ENCODE measurements at places on chromosomes 3 and 15. TPM values are rescaled to one million over a fixed set of nuclear protein-coding genes. Genes with fewer than 3 reads are reported as not detected.

The HRG gene
- total RNA-seq = not detected

The DNAH12 gene
- not detected for total RNA-seq

The IQCF5 gene
- total RNA-seq = not detected

The CCR2 gene
- total RNA-seq = 21.0 TPM

The CYP1A2 gene
- not detected for total RNA-seq

The COL8A1 gene
- 0.08 TPM for total RNA-seq

The SEMA5B gene
- total RNA-seq = not detected

The SLC30A4 gene
- 2.1 TPM for total RNA-seq

The SH2D7 gene
- total RNA-seq = not detected

The TRPM1 gene
- total RNA-seq = not detected

The PYGO1 gene
- total RNA-seq = not detected

The CDHR4 gene
- not detected for total RNA-seq

The HYAL3 gene
- 8.0 TPM for total RNA-seq

The IL17RD gene
- not detected for total RNA-seq

The PLSCR2 gene
- not detected for total RNA-seq

The LINS1 gene
- 64.1 TPM for total RNA-seq

The ZPLD1 gene
- not detected for total RNA-seq

The SMC4 gene
- 163 TPM for total RNA-seq

The CFAP100 gene
- total RNA-seq = not detected

The ZDHHC23 gene
- 1.8 TPM for total RNA-seq

The TEX55 gene
- not detected for total RNA-seq

The RPL4 gene
- total RNA-seq = 3,069 TPM

The RBP2 gene
- total RNA-seq = not detected

The P3H2 gene
- not detected for total RNA-seq

The TP63 gene
- total RNA-seq = 0.51 TPM

The NR2E3 gene
- not detected for total RNA-seq

The SERPINI2 gene
- not detected for total RNA-seq

The EAF2 gene
- total RNA-seq = 18.8 TPM

The TNFSF10 gene
- total RNA-seq = 123 TPM

The GOLGA8H gene
- total RNA-seq = not detected

The KCTD6 gene
- total RNA-seq = 7.0 TPM

The GOLGA8M gene
- 1.5 TPM for total RNA-seq

The PRSS50 gene
- total RNA-seq = not detected

The ABHD17C gene
- 4.7 TPM for total RNA-seq

The WDR93 gene
- total RNA-seq = not detected

The CCR9 gene
- total RNA-seq = not detected

The FOXL2NB gene
- not detected for total RNA-seq

The SYNPR gene
- total RNA-seq = not detected

The ARL6IP5 gene
- total RNA-seq = 156 TPM

The PLCB2 gene
- total RNA-seq = 88.5 TPM

The ARHGEF26 gene
- not detected for total RNA-seq

The SOX14 gene
- not detected for total RNA-seq
